Hair follicular keratinocyte (primary cell): ENCODE measurements at places on chromosomes 16 and 17. TPM values are rescaled to one million over a fixed set of nuclear protein-coding genes. Genes with fewer than 3 reads are reported as not detected.

The C16orf96 gene
- total RNA-seq: not detected in 2 replicates

The TVP23A gene
- not detected in 2 replicates for total RNA-seq

The SRSF2 gene
- total RNA-seq: 135 and 266 TPM in 2 replicates

The SRCIN1 gene
- total RNA-seq: 0.31 and 1.0 TPM in 2 replicates

The LITAFD gene
- total RNA-seq: not detected in 2 replicates

The ANKRD11 gene
- total RNA-seq: 43.9 and 51.7 TPM in 2 replicates

The SSTR5 gene
- not detected in 2 replicates for total RNA-seq

The MYCBPAP gene
- total RNA-seq: 0.62 and 1.6 TPM in 2 replicates

The KRTAP2-3 gene
- total RNA-seq: 0.15 and 0.62 TPM in 2 replicates

The PRDM7 gene
- total RNA-seq: not detected in 2 replicates

The PIGW gene
- 6.4 and 10.4 TPM in 2 replicates for total RNA-seq

The PIGQ gene
- 19.8 and 27.6 TPM in 2 replicates for total RNA-seq

The HSF4 gene
- 4.9 and 9.4 TPM in 2 replicates for total RNA-seq

The VAC14 gene
- 31.0 and 41.1 TPM in 2 replicates for total RNA-seq

The KCNJ16 gene
- total RNA-seq: not detected in 2 replicates

The OR1A1 gene
- not detected in 2 replicates for total RNA-seq

The SHISA6 gene
- not detected in 2 replicates for total RNA-seq

The SLC12A4 gene
- 40.9 and 54.0 TPM in 2 replicates for total RNA-seq

The ARHGDIG gene
- not detected in 2 replicates for total RNA-seq

The TTYH2 gene
- 0.62 and 1.3 TPM in 2 replicates for total RNA-seq

The MCRIP2 gene
- 36.5 and 55.2 TPM in 2 replicates for total RNA-seq

The HBM gene
- total RNA-seq: not detected in 2 replicates

The MYH1 gene
- total RNA-seq: not detected in 2 replicates

The KRT9 gene
- total RNA-seq: 0.23 and 0.61 TPM in 2 replicates

The GPR139 gene
- total RNA-seq: not detected in 2 replicates

The DNAAF8 gene
- total RNA-seq: 0.55 TPM in 1 of 2 replicates, not detected in the other

The HS3ST3A1 gene
- total RNA-seq: 0.84 TPM in 1 of 2 replicates, not detected in the other

The LRRC37A3 gene
- total RNA-seq: 2.7 and 3.0 TPM in 2 replicates

The CCDC102A gene
- total RNA-seq: 6.9 and 14.1 TPM in 2 replicates

The C16orf78 gene
- total RNA-seq: not detected in 2 replicates

The KLHL10 gene
- 1.0 TPM in 1 of 2 replicates, not detected in the other for total RNA-seq

The TNFRSF17 gene
- total RNA-seq: not detected in 2 replicates

The C1QTNF8 gene
- not detected in 2 replicates for total RNA-seq

The NPIPB2 gene
- 3.2 and 6.6 TPM in 2 replicates for total RNA-seq

The TBKBP1 gene
- total RNA-seq: 3.9 and 7.0 TPM in 2 replicates

The ADORA2B gene
- 53.3 and 69.1 TPM in 2 replicates for total RNA-seq

The MYO1C gene
- 95.3 and 137 TPM in 2 replicates for total RNA-seq
